EH (cell line): ENCODE measurements at places on chromosomes 1 and 21.

GRCh38 chr1:157110686-157111085, 11.1 kb upstream of the ETV3L start:
- DNase-seq = no peak

GRCh38 chr1:47758341-47759250, 238.6 kb downstream of the TRABD2B start:
- no peak for DNase-seq

GRCh38 chr1:19081218-19081893, 124.9 kb upstream of the IFFO2 start:
- peak; percentile 68 for DNase-seq

GRCh38 chr1:19407494-19408096, 77.7 kb downstream of the CAPZB start:
- DNase-seq = no peak

DNA sequence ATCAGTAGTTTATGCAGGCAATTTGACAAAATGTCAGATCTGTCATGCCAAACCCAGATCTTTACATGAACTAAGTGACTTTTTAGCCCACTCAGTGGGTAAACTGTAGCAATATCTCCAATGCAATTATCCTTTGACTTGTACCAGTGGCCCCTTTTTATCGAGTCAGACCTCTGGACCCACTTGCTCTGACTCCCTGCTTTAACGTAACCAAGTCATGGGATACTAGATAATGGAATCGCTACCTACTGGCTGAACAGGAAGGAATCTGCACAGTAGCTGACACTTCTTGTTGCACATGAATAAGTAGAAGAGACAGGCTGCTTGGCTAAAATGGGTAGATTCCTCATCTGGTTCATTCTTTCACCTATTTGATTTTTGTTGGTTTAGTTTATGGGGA, 128.4 kb upstream of the LYPLAL1 start:
- no peak for DNase-seq

GRCh38 chr1:205455581-205456382, at the start of gene BLACAT1:
TSS of gene BLACAT1 (minus strand) at chr1:205456045.
- DNase-seq = no peak

GRCh38 chr1:51190961-51191360, 45.1 kb upstream of the RNF11 start:
- no peak for DNase-seq

GRCh38 chr21:14757533-14758327, 211.6 kb upstream of the SAMSN1 start:
- no peak for DNase-seq

GRCh38 chr1:156559797-156560385, 12.5 kb downstream of the IQGAP3 start:
- no peak for DNase-seq

- DNase-seq = peak; percentile 70
Observed at GRCh38 chr1:51627672-51628071, 10.8 kb downstream of the OSBPL9 start.

- DNase-seq = no peak
Observed at GRCh38 chr1:54465351-54465811, 59.2 kb upstream of the SSBP3 start.

DNA sequence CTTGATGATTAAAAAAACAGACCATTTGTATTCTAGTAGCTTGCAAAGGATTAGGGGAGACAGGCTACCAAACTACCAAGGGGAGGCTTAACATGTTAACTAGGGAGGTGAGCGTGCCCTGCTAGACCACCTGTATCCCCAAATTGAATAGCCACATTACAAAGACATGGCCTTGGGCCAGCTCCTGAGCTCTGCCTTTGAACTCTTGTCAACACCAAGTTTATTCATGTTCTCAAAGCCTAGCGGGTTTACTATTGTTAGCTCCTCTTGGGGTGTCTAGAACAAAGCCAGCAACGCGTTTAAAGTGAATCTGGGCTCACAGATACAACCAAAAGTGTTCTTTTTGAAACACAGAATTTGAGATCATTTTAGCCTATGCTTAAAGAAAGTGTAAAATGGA, 36.3 kb downstream of the SMYD2 start:
- DNase-seq = no peak

DNA sequence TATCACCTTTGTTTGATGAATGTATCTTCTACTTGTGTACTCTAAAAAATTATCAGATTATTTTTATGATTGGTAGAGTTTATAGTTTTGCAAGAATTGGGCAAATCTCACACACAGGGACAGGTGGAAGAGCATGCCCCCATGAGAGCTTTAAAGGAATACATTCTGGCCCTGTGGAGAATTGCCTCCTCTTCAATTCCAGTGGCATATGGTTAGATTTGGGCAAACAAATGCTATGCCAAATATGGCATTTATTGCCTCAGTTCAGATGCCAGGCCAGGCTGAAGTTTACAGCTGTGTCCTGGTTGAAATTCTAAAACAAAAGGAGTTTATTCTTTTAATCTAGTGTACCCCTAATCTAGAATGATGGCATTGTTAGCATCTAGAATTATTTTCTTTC, 162.4 kb upstream of the CACYBP start:
- no peak for DNase-seq

DNA sequence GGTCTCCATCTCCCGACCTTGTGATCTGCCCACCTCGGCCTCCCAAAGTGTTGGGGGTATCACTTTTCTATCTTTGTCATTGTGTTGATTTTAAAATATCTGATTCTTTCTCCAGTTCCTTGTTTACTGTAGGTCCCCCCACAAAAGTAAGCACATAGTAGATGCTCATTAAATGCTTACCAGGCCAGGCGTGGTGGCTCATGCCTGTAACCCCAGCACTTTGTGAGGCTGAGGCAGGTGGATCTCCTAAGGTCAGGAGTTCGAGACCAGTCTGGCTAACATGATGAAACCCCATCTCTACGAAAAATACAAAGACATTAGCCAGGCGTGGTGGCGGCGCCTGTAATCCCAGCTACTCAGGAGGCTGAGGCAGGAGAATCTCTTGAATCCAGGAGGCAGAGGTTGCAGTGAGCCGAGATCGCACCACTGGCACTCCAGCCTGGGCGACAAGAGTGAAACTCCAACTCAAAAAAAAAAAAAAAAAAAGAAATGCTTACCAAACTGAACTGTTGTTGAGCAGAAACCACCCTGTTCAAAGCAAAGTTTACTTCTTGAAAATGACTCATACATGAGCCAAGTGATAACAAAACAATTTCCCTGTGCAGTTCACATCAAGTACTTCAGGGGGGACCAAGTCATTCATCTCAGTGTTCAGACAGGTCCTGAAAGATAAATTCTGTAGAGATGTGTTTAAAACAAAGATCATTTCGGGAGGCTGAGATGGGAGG, 24.3 kb upstream of the NID1 start:
- peak; percentile 44 for DNase-seq

DNA sequence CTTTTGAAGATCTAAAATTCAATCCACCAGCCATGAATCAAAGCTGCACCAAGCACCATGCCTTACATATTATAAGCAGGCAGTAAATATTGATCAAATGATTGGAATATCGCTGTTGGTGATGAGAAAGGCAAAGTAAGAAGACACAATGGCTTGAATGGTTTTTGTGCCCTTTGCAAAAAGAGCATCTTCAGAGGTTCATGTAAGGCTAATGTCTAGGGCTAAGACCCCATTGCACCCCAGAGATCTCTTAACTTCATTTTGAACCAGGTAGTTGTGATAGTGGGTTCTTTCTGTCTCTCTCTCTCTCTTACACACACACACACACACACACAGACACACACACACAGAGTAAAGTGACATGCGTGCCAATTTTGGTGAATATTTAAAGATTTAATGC, 12.0 kb downstream of the PROX1 start:
- no peak for DNase-seq

- no peak for DNase-seq
Observed at GRCh38 chr1:228841632-228842031, 106.4 kb downstream of the RHOU start.

GRCh38 chr1:154446292-154446691, 41.1 kb downstream of the IL6R start:
- DNase-seq = peak; percentile 97

GRCh38 chr1:47584249-47584648, 146.4 kb downstream of the FOXD2 start:
- no peak for DNase-seq

GRCh38 chr1:41560931-41561330, 76.4 kb upstream of the EDN2 start:
- DNase-seq = no peak

GRCh38 chr1:156546267-156546666, 26.1 kb downstream of the IQGAP3 start:
- no peak for DNase-seq

DNA sequence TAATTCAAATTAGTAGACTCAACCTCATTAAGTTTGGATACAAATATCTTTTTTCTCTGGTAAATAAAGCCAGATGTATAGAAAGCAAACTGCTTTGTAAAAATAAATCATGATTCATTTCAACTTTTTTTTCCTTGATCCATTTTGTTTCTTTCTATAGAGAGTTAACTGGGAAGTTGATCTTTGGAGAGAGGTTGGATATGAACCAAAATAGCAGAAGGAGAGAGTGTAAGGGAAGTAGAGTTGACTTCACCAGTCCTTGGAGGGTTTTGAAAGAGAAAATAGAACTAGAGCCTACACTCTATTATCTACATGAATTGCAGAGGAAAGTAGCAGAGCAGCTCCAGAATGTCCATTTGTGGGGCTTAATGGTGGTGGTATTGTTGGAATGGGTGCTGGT, 243.8 kb downstream of the ADGRL2 start:
- no peak for DNase-seq

DNA sequence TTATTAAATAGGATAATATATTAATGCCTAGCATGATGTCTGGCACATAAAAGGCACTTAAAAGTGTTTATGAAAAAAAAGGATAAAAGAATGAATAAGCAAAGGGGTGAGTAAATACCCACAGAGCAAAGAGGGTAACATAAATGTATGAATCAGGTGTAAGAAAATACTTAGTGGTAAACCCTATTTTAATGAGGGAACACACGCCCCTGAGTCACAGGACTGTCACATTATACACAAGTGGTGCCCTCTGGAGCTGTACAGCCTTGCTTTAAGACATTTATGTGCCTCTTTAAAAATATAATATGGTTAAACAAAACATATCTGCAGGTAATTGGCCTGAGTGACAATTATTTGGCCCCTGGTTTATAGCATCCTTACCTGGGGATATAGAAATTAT, 78.1 kb upstream of the PTBP2 start:
- no peak for DNase-seq

DNA sequence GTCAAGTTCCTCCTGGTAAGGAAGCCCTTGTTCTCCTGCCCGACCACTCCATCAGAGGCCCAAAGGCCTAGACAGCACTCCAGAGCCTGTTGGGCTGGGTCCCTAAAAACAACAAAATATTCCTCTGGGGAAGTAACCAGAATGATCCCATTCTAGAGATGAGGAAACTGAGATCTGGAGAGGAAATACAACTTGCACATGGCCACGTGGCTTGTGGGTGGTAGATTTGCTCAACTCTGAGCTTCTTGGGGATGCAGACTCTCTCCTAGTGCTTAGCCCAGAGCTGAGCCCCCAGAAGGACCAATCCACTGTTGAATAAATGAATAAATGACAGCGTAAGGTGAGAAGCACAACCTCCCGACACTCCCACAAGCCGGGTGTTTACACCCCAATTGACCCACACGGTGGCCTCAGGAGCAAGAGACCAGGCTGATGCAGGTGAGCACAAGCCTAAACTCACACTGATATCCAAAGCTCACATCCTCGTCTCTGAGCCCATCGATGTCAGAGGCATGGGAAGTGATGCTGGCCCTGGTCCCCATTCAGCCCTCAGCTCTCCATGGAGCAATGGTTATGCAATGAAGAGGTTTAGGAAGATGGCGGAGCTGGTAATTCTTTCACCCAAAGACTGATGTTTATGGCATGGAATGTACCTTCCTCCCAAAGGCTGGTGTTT, 172.5 kb upstream of the EDN2 start:
- DNase-seq = no peak

DNA sequence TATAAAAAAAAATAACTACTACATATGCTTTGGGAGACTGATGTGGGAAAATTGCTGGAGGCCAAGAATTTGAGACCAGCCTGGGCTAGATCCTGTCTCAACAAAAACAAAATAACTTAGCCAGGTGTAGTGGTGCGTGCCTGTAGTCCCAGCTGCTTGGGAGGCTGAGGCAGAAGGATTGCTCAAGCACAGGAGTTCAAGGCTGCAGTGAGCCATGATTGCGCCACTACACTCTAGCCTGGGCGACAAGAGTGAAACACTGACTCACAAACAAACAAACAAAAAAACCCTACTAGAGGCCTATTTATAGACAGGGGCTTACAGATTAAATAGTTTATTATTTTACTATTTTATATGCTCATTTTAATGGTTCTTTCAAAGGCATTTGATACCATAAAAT, 80.0 kb downstream of the LHX4 start:
- DNase-seq = peak; percentile 44

- no peak for DNase-seq
Observed at GRCh38 chr21:14593230-14593629, 47.1 kb upstream of the SAMSN1 start.

GRCh38 chr1:33312413-33312749, 8.5 kb downstream of the A3GALT2 start:
- DNase-seq = no peak

GRCh38 chr21:43905726-43906455, 40.9 kb downstream of the AGPAT3 start:
- DNase-seq = peak; percentile 28

DNA sequence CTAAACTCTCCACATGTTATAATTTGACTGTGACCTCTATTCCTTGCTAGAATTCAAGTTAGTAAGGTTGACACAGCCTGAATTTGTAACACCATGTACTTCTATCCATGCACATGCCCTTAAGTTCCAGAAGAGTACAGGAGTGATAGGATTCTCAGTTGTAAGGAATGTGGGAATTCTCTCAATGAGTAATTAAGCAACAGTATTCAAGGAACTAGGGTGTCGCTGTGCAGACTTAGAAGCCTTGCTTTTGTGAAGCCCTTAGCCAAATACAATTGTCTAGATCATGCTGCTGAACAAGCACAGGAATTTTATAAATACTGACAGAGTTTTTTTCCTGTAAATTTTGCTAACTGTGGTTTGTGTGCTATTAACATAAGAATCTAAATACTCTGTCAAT, 276.3 kb upstream of the PTBP2 start:
- no peak for DNase-seq

GRCh38 chr1:101379950-101380349, 143.1 kb downstream of the S1PR1 start:
- no peak for DNase-seq

DNA sequence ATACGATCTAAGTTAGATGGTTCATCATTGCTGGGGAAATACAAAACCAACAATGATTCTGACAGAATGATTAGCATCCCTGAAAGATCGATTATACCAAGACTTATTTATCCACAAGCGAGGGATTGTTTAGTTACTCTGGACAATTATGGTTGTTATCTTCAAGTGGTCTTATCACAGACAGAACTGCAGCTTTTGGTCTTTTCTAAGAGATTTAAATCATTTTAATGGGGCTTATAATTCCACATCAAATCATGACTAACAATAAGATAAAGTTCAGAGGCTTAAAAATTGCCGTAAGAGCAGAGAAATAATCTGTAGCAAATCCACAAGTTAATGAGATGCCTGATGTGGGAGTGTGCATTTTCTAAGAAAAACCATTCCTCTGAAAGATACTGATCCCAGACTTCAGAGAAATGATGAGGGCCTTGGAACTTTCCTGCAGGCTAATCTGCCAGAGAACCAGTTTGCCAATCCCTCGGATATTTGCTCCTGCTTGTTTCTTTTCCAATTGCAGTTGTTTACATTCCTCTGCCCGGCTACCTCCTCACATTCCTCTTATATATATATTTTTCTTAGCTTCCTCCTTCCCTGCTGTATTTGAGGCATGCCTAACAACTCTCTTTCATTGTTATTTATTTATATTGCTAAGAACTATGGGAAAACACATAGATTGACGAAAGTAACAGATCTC, 134.8 kb downstream of the BACH1 start:
- peak; percentile 51 for DNase-seq
